Activated CD4-positive, alpha-beta T cell treated with anti-CD3 and anti-CD28 coated beads, Interleukin-2, Interleukin-4, amounts not matched to agents 100 ng/mL and 50 ng/mL, durations not matched to agents 16 hours and 8 hours (primary cell): ENCODE measurements at places on chromosomes 2 and 18.

DNA sequence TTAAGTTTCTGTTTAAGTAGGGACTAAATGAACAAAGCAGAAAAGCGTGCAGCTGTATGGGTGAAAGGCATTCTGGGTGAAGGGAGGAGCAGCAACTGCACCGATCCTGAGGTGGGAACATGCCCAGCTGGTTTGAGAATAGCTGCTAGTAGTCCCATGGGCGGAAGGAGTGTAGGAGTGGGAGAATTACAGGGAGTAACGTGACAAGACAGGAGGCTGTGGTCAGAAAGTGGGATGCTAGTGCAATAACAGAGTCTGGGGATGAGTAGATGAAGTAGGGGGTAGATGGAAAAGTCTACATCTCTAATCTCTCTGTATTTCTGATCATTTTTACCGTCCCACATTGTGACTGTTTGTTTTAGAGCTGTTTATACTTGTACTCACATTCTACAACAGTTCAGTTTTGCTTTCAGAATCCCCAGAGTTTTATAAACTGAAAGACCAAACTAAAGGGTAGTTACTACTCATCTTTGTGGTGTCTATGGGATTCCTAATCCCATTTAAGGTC, 118.9 kb downstream of the LCLAT1 start:
- peak; percentile 6 for DNase-seq

DNA sequence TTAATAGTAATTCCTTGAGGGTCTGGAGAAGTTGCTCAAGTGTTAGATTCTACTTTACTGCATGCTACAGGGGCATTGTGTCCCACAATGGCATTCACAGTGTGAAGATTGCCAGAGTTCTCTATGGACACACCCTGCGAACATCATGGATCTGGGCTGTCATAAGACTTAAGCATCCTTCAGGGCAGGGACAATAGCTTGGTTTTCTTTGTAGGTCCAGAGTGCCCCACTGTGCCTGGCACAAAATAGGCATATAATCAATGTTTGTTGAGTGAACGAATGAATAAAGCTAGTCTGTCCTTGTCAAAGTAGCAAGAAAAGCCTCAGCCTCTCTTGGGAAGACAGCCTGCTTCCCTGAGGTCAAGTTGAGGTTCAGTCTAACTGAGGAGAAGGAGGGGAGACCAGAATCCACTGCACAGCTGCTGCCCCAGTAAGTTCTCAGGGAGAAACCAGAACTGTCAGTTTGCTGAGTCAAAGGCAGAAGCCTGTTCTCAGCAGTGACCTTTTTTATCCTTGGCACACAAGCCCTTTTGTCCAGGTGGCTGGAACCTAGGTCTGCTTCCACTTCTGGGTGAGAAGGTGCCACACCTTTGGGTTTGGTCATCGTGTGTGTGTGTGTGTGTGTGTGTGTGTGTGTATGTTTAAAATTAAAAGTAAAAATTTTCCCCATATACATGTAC, 15.0 kb downstream of the INPP4A start:
- peak; percentile 70 for DNase-seq

DNA sequence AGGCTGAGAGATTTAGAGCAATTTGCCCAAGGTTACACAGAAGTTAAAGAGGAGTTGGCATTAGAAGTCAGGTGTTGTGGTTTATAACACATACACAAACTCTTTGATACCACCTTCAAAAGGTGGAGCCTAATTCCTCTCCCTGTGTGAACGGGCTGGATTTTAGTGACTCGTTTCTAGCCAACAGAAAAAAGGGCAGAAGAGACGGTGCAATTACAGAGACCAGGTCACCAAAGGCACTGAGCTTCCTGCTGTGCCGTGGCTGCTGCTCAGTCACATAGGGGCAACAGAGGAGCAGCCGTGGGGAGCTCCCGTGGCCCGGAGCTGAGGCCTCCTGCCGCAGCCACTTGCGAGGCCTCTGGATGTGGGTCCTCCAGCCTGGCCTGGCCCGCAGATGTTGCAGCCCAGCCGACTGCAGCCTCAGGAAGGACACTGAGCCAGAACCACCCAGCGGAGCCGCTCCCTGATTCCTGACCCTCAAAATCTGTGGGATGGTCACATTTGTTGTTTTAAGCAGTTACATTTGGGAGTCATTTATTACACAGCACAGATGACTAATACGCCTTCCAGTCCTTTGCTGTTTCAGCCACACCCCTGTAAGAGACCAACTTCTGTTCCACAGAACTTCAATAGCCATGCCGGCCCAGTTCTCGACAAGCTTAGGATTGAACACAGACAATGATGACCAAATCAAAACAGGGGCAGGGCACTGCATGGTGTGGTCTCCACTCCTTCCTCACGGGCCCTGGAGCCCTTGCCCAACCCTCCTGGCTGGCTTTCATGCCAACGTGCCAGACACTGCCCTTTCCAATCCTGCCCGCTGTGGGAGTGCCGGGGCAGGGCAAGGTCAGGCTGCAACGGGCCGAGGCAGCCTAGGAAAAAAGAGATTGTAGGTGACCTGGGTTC, 17.1 kb downstream of the EDAR start:
- DNase-seq = no peak

- no peak for DNase-seq
Measured at GRCh38 chr2:25222477-25223121, 54.2 kb upstream of the POMC start.

GRCh38 chr2:4973973-4974372, 718.2 kb upstream of the SOX11 start:
- DNase-seq = no peak

GRCh38 chr2:96575785-96576456, 39.4 kb downstream of the ARID5A start:
- DNase-seq = no peak

DNA sequence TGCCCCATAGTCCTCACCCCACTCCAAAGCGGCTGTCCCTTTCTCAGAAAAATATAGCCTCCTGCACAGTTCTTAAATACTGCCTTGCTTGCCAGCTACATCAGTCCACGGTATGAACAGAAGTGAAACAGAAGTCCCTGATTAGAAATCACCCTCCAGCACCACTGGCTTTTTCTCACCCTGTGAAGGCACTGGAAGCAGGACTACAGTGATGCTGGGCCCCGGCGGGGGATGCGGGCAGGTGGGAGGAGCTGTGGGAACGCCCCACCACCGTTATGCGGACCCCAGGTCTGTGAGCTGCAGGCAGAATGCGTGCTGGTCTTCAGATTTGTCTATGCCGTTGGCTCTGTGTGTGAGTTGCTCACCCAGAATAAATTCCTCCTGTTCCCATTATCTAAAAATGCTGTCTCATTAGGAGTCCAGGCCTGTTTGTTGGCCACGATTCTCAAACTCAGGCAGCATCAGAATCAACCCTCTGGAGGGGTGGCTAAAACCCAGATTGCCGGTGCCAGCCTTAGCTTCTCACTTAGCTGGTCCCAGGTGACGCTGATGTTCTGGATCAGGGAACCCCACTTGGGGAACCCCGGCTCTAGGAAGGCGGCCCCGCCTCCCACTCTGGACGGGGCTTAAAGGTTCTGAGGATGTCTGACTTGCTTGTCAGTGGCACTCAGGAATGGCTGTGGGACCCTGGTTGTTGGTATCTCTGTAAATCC, 224.8 kb upstream of the PXDN start:
- DNase-seq = no peak

DNA sequence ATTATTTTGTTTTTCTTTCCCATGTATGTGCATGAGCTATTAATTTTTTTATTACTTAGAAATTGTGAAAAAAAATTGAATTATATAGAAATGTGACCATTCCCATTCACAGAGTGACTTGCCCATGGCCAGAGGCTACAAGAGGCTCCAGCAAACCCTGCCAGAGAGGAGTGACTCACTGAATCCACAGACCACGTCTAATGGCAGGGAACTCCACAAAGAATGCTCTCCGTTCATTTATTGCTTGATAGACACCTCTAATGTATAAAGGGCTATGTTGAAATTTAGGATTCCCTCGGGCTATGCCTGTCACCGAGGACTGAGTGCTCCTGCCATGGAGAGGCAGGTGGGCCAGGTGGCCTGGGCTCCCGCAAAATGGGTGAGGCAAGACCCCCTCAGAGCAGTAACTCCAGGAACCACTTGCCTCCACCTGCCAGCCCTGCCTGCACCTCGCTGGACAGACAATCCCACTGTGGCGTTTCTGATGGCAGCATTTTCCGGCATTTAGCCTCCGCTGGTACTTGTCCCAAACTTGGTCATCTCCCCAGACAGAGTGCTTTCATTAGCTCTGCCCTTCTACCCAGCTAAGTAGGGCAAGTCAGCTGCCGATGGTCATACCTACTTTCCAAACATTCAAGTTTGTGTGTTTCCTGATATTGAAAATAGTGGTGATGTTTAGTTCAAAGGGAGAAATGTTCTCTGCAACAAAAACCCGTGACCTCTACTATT, 200.3 kb downstream of the PRKCE start:
- DNase-seq = no peak

DNA sequence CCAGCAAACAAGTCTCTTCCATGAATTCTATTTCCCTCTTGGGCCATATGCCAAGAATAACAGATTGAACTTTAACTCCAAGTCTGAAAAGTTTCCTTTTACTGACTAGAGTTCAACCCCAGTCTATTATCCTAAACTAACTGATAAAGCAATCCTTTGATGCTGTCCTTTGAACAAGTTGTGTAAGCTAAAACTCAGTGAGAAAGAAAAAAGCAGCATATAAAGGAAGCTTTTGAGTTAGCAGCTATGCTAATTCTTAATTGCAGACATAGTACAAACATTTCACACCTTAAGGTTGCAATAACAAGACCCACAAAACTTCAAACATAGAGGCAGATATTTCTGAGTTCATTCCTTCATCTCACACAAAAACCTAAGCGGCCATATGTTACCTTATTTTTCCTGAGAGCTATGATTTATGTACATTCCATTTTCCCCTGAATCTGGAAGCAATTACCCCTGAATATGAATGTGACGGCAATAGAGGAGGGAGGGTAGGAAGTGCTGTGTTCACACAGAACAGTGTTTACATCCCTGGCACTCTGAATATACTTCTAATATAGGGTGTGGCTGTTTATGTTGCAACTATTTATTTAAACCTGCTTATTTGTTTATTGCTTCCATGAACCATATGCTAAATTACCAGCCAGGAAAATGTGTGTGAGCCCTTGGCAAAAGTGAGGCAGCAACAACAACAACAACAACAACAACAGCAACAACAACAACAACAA, 180.6 kb downstream of the IRS1 start:
- DNase-seq = no peak

- no peak for DNase-seq
Measured at GRCh38 chr2:145416640-145417039, 896.7 kb upstream of the ZEB2 start.

- DNase-seq = no peak
Measured at GRCh38 chr2:191366199-191366598, 121.0 kb downstream of the MYO1B start.

DNA sequence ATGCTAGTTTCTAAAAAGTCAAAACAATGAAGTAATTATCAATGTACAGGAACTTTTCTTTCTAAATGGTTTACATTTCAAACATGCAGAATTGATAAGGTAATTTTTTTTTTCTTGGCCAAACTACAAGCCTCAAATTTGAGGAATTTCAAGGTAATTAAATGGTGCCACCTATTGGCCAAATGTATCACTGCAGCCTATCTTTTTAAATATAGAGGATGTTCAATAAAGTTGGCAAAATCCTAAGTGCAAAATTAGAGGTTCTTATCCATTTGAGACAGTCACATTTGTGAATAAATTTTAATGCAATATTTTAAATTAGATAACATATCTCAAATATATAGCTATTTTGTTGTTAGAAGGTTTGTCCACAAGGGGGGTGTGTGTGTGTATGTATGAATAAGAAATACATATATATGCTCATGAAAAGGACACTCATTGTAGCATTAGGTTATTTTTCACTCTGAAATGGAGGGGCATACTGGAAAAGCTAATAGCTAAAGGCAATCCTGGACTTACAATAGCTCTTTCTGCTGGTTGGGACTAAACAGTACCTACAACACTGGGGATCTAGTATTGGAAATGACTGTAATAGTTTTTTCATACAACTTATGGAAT, 26.2 kb downstream of the MMADHC start:
- peak; percentile 31 for DNase-seq

- DNase-seq = no peak
Measured at GRCh38 chr2:16130541-16130880, 190.2 kb downstream of the MYCN start.

DNA sequence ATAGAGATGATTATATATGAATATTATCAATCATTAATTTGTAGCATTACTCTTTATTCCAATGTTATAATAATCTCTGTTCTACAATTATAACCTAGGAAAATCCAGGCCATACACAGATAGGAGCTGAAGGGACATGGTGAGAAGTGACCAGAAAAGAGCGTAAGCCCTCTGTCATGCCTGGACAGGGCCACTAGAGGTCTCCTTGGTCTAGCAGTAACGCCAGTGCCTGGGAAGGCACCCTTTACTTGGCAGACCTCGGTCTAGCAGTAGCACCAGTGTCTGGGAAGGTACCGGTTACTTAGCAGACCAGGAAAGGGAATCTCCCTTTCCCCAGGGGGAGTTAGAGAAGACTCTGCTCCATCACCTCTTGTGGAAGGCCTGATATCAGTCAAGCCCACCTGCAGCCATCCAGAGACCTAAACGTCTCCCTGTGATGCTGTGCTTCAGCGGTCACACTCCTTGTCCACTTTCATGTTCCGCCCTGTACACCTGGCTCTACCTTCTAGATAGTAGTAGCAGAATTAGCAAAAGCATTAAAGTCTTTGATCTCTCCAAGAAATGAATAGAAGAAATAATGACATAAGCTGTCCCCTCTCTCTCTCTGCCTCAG, 447.5 kb upstream of the FSIP2 start:
- DNase-seq = peak; percentile 34

DNA sequence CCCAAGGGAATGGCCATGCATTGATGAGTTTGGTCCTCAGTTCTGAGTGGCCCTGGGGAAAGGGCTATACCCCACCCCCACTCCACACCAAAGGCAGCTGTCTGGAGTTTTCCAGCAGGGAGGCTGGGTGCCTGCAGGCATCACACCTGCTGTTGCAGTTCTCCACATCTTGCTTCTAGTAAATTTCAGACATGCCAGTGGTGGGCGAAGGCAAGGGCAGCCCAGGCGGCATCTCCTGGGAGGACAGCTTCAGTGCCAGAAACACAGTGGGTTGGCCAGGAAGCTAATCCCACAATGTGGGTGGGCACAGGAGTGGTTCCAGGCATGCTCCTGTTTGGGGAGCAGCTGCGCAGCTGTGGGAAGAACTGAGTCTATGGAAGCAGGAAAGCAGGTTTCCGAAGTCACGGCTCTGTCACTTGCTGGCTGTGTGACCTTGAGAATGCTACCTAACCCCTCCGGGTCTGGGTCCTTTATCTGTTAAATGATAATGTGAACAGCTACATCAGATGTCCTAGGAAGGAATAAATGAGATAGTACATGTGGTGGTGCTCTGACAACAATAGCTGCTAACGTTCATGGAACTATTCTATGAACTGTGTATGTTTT, 84.6 kb upstream of the SPTBN1 start:
- no peak for DNase-seq

GRCh38 chr2:29931818-29932217, 10.4 kb upstream of the ALK start:
- no peak for DNase-seq

GRCh38 chr2:54680397-54681041, 42.9 kb upstream of the EML6 start:
- peak; percentile 88 for DNase-seq

DNA sequence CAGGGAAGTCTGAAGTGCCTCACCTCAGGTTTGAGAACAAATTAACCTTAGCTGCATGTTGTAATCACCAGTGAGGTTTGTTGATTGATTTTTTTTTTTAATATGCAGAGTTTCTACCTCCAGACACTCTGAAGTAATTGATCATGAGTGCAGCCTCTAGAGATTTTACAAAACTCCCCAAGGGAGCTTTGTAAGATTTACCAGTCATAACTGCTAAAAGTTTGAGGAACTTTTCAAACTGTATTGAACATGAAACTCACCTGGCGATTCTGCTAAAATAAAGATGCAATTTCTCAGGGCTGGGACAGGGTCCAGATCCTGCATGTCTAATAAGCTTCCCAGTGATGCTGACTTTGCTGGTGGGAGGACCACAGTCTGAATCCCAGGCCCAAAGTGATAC, 339.6 kb upstream of the DCC start:
- DNase-seq = no peak
